Nucleus accumbens (tissue), 56 donors: ENCODE measurements at places on chromosomes 16 and 17.

GRCh38 chr16:25637236-25637635 is 54.5 kb upstream of the HS3ST4 start:
- no peak for DNase-seq

DNA sequence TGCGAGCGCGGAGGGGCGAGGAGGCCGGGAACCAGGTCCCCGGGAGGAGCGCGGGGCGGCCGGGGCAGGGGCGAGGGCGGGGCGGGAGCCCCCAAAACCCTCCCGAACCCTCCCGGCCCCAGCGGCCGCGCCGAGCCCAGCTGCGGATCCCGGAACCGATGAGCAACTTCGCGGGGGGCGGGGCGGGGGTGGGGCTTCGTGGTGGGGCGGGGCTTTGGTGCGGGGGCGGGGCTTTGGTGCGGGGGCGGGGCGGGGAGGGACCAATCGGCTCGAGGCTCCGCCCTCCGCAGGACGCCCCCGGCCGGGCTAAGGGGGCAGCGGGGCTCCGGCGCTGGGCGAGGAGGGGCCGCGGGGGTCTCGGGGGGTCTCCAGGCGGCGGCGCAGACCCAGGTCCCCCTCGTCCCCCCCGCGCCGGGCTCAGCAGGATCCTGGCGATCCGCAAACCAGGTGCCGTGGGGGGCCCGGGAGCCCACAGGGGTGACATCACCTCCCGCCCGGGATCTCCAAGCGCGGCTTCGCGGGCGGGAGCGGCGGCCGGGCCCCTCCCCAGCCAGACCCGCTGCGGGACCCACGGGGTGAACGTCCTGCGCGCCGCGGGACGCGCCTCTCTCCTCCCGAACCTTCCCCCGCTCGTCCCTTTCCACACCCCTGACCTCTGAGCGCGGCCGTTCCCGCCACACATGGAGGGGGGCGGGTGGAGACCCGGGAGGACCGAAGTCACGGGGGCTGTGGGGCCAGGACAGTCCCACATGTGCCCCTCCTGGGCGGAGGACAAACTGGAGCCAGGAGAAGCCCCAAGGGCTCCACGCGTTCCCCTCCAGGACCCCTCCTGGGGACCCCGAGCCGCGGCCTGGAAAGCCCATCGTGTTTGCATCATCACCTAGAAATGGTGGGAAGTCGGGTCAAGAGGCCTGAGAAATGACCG is at the start of gene ABR:
TSS of gene ABR (minus strand) at position 164 of the 925 bp plus-strand sequence. CDS start 254 bp downstream, outside the sequence.
- no peak for DNase-seq

DNA sequence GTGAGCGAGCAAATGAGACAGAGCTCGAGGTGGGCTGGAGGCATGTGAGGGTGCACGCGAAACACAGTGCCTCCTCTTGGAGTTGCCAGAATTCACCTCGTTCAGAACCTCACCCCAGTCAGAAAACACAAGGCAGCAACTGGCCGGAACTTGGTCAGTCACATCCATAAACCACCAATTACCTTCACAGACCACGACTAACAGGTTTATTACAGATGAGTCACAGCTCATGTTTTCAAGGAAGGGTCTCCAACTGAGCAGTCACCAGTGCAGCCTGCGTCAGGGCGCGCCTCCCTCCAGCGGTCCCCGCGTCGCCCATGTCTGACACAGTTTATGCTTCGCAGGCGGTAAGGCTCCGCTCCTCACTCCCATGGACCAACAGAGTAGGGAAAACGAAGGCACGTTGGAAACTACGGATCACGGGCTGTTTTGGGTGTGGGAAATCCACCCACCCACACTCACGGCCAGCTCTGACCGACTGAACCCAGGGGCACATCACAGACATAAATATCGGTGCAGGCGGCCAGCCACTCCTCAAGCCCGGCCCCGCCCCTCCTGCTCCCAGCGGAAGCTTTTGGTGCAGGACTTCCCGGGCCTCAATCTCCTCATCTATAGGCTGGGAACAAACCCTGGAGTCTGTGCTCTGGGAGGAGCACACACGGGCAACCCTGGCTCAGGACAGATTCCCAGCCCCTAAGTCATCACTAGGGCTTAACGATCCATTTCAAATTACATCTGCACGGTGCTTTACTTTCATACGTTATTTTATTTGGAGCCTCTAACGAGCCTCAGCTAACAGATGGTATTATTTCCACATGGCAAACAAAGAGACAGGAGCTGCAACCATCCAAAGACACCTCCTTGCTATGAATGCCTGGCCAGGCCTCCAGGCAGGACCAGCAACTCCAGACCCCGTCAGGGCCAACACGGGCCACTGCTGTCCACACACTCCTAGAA is 126.3 kb downstream of the ZNF778 start:
- no peak for DNase-seq

DNA sequence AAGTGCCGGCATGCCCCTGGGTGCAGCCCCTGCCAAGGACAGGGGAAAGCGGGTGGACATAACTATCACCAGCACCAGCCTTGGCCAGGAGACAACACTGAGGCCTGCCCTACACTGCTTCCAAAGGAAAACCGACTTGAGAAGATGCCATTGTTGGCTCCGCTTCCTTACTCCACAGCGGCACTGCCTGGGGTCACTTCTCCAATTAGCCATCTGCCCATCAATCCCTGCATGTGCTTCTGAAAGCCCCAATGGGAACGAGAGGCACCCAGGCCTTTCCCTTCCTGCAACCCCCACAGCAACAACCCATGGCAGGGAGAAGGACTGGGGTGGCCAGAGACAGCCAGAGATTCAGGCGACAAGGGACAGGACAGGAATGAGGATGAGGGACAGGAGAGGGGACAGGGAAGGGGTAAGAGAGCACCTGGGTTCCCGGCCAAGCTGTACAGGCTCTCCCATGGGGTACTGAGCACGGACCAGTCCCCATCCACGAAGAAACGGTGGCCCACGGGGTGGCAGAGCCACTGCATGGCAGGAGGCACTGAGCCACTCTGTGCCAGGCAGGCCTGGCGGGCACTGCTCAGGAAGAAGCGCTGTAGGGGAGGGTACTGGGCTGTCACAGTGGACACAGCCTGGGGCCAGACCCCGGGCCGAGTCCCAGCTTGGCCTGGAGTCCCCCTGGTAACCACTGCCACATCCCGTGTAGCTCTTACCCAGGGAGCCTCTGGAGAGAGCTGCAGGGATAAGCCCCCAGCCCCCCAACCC is 21.2 kb downstream of the SREBF1 start:
- no peak for DNase-seq

GRCh38 chr17:47009759-47010594 is 30.9 kb upstream of the RPRML start:
- DNase-seq, result no peak

DNA sequence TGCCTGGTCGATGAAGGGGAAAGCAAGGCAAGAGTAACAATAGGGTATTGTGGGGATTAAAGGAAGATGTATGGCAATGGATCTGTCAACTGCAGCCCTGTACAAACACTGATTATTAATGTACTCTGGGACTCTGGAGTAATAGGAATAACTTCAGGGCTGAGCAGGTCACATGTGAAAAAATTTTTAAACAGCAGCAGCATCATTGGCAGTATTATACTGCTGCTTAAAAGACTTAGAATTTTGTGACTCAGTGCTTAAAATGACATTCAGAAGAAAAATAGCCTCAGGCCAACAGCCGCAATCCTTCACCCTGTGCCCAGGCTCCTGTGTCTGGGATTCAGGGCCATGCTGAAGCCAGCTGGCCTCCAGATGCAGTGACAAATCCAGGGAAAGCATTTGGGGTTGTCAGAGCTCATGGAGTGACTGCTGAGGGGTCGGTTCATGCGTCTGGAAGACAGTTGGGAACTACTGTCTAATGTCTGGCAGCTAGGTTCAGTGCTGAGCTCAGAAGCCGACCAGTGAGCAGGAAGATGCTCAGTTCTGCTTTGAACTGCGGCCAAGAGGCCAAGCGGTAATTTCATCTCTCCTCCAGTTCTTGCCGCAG is 22.2 kb downstream of the TEX2 start:
- DNase-seq, result no peak

- DNase-seq, result no peak
Observed at GRCh38 chr17:15914400-15915170, 30.3 kb upstream of the ADORA2B start.

- DNase-seq, result no peak
Observed at GRCh38 chr16:86477642-86478041, 32.7 kb upstream of the FOXF1 start.

DNA sequence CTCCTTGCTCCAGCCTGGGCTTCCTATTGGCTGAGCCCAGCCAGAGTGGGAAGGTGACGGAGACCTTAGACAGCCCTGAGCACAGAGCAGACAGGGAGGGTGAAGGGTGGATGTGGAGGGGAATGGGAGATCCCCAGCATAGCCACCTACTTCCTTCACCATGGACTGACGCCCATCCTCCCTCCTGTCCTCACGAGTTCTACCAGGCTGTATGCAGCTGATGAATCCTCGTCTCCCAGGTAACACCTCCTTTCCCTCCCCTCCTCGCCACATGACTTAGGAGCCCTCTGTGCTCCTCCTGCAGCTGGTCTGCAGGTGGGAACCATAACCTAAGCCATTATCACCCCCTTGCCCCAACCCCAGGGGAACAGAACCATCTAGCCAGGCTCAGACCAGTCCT is 9.0 kb upstream of the CRHR1 start:
- no peak for DNase-seq

GRCh38 chr16:24939738-24940137 is 75.4 kb downstream of the ARHGAP17 start:
- DNase-seq, result no peak

GRCh38 chr17:38711792-38712571 is 6.9 kb downstream of the MLLT6 start:
- no peak for DNase-seq

DNA sequence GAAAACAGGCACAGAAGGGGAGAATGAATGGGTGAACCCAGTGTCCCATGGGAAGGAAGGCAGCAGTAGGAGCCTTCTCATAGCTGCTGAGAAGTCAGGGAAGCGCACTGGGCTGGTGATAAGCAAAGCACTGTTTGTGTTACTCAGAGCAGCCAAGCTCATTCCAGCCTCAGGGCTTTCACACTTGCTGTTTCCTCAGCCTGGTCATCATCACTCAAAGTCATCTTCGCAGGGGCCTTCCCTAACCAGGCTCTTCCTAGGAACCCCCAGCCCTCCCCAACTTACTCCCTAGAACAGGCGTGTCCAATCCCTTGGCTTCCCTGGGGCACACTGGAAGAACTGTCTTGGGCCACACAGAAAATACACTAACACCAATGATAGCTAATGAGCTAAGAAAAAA is 32.1 kb upstream of the LONP2 start:
- no peak for DNase-seq

DNA sequence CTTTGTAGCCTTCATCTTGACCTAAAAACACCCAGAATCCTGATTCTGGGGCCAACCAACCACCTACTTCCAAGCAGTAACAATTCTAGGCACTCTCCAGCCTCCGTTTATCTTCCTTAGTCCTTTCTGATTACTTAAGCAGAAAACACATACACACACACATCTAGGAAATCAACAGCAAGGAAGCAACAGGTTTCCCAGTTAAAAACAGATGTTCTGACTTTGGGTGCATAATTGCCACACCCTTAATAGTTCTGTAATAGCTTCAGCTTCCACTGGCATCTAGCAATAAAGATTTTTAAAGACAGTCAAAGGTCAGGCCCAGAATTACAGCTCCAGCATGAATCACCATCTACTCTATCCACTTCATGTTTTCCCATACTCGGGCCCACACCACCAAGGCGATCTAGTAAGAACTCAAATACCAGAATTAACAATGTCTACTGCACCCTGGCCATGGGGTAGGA is 2.6 kb downstream of the ARHGAP17 start:
- DNase-seq, result no peak

- DNase-seq, result peak; percentile 18
Observed at GRCh38 chr16:12900599-12901203, 697 bp upstream of the SHISA9 start.

DNA sequence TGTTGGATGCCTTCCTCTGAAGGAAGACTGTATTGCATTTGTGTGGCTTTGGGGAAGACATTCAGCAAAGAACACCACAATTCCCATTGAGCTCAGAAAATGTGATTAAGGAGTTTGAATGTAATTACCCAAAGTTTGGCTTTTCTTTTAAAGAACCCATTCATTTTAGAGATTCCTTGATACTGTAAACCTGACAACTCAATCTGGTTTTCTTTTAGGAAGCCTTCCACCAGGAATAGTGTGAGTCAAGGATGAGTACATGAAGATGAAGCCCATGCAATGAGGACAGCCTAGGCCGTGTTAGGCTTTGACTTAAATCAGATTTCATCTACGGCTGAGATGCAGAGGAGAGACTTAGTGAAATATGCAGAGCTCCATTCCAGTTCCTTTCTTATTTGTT is 271.7 kb upstream of the TBX2 start:
- no peak for DNase-seq

GRCh38 chr17:82551779-82552457 is 32.4 kb downstream of the FOXK2 start:
- no peak for DNase-seq

- no peak for DNase-seq
Observed at GRCh38 chr17:50537721-50538548, 5.4 kb downstream of the EPN3 start.

DNA sequence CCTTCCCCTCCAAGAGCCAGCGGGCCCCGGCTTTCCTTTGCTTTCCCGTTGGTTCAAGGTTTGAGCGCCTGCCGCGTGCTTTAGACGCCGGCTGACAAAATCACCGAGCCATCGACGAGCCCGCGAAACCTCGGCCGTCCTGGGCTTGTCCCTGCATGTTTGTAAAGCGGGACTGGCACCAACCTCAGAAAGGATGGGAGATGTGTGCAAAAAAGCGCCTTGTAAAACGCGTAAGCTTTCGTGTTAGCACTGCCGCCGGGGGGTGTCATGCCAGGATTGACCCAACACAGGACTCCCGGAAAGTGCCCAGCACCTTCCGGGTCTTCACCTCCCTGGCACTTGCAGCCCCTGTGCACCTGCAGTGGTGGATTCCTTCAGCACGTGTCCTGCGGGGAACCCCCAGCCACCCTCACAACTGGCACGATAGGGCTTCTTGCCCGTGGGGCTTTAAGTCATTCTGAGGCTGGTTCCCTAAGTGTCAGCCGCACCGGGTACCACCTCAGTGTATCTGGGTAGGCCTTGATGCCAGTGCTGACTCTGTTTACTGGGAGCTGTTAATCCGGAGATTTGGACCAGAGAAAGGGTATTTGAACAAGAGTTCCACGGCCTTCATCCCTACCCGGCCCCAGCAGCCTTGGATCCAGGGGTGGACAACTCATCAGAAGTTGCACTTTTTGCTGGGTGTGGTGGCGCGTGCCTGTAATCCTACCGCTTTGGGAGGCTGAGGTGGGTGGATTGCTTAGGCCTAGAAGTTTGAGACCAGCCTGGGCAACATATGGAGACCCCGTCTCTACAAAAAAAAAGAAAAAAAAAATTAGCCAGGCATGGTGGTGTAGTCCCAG is 817 bp downstream of the NDUFAF8 start:
- no peak for DNase-seq

DNA sequence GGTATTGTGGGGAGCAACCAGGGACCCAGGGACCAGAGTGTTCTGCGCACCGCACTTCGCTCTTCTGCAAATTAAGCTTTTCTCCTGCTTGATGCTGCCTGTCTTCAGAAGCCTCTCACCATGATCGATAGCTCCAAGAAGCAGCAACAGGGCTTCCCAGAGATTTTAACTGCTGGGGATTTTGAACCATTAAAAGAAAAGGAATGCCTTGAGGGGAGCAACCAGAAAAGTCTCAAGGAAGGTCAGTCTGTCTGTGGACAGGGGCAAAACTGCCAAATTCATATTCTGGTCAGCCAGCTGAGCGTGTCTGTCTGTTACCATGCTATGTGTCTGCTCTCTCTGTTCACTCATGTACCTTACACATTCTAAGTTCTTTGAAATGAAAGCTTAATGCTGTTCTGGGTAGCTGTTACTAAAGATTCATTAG is 115.7 kb downstream of the MRTFB start:
- DNase-seq, result no peak
